ENCODE measurements at places on chromosomes 4 and X.
A peak's percentile ranks its signal among the peaks of the same experiment; 100 is the strongest.

GRCh38 chr4:84167564-84167963, 331.5 kb downstream of the NKX6-1 start:
- DNase-seq: no peak

DNA sequence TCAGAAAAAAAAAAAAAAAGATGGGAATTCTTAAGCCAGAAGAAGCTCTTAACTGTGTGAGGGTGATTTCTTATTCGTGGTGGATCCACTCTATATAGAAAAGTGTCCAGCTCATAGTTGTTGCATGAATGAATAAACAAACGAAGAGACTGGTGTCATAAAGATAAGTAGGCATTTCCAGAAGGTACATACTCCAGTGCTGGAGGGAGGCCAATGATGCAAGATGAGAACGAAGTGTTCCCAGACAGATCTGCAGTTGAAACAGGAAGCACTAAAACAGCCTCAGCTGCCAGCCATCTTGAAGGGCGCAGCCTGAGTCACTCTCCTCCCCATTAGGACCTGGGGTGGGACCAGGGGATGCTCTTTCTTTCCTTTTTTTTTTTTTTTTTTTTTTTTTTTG, 47.4 kb upstream of the HOPX start:
- no peak for DNase-seq

- no peak for DNase-seq
Measured at GRCh38 chrX:14073556-14073955, 43.9 kb upstream of the GEMIN8 start.

DNA sequence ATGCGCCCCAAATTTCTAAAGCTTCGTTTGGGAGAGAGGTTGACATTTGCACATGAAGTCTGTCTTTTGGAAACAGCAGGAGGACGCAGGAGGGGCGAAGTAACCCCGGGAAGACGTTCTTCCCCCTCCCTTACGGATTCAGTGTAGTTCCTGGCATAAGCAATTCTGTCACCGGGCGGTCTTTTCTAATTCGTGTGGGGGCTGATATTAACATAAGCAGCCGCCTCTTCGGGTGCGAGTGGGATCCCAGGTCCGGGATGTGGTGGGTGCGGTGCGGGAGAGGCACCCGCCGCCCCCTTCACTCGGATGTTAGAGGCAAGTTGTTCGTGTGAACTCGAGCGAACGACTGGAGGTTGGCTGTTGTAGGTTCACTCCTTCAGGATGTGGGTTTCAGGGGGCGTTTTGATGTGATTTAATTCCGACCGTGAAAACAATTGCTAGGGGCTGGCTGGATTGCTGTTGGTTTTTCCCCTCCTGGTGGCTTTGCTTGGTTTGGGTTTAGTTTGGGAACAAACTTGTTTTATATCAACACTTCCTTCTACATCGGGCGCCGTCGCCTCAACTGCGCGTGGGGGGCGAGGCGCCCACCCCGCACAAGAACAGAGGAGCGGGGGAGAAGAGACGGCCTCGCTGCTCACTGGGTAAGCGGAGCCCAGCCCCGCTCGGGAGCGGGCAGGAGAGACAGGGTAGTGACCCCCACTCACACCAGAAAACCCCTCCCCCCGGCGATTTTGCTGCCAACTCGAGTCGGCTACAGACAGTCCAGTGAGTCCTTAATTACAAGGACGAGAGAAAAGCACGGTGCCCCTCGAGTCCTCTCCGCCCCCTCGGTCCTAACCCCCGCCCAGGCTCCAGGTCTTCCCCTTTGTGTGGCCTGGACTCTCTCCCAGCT, 2.9 kb upstream of the LEF1 start:
- no peak for DNase-seq

DNA sequence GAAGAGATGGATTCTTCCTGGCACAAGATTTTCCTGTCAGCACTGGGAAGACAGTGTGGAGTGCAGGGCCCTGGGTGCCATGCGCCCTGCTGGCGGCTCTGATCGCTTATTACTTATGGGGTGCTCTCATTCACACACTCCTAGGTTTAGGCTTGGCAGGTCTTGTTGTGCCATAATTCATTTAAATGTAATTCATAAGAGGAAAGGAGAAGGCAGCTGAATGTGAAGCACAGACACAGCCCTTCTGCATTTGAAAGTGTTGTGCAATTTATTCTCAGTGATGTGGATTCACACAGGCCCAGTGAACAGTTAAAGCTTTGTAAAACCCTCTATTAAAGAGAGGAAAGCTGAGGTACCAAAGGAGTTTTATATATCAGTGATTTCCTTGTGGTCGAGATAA, 249.7 kb downstream of the C4orf33 start:
- DNase-seq: no peak

- no peak for DNase-seq
Measured at GRCh38 chrX:12973561-12974304, 1.2 kb upstream of the TMSB4X start.

- no peak for DNase-seq
Measured at GRCh38 chr4:146495269-146495668, 26.5 kb downstream of the SLC10A7 start.

- no peak for DNase-seq
Measured at GRCh38 chrX:362937-363620, 23.6 kb downstream of the PPP2R3B start.

DNA sequence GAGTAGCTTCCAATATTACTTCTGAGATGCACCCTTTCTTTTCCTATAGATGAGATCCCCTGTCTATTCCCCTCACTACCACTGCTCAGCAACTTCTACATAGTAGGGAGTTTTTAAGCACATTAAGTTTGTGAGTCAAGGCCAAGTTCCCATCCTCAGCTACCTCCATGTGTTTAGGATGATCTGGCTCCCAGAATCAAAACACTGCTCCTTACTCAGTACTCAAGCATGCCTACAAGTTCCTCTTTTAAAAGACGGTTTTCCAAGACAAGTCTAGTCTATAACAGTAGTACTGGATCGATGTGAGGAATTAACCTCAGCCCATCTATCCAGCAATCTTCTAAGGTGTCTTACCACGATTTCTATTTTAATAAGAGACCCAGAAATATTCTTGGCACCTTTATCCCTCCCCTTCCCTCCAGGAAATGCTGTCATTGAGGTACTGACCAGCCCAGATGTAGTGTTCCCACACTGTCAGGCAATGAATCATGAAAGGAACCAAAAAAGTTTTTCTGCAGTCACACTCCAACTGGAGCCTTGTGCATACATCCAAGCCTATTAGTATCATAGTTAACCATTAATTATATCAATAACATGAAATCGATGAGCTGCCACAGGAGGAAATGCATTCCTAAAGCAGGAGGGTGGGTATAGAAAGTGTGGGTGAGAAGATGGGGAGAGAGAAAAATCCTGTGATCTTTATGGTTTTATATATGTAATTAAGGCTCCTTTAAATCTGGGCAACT, 29.6 kb downstream of the AREG start:
- no peak for DNase-seq

GRCh38 chr4:64883087-64883807, 474.0 kb upstream of the TECRL start:
- no peak for DNase-seq

DNA sequence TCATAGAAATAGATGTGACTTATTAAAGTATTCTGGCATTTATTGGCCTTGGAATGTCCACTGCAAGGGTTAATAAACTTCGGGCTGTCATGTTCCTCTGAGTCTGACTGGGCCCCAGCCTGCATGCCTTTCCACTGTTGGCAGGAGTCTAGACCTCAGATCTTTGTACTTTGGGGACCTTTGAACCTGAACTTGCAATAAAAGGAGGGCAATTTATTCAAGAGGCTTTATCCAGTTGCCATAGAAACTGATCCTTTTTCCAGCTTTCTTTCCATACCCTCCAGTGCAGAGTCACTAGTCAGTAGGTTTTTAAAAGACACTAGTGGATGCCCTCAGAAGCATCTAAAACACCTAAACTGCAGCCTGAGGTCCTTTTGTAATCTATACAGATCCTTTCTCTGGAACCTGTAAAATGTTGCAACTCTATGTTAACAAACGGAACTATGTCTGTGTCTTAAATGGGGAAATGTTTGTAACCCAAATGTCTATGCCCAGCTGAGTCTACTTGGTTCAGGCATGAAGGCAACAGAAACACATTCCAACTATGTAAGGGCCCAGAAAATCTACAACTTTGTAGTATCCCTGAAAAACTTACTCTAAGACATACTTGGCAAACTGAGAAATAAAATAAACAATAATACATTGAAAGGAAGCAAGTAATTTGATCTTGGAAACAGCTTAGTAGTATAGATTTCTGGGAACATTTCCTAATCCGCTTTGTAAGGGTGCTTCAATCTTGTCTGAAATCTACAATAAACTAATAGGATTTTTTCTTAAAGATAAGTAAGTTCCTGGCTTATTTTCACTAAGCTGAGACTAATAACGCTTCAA, 41.5 kb downstream of the SOWAHB start:
- peak; percentile 38 for DNase-seq

GRCh38 chrX:51860679-51861078, 32.7 kb upstream of the MAGED1 start:
- DNase-seq: no peak

GRCh38 chr4:145883101-145883694, 55.4 kb downstream of the ZNF827 start:
- no peak for DNase-seq

GRCh38 chrX:110050901-110051300, 48.0 kb downstream of the TMEM164 start:
- no peak for DNase-seq

DNA sequence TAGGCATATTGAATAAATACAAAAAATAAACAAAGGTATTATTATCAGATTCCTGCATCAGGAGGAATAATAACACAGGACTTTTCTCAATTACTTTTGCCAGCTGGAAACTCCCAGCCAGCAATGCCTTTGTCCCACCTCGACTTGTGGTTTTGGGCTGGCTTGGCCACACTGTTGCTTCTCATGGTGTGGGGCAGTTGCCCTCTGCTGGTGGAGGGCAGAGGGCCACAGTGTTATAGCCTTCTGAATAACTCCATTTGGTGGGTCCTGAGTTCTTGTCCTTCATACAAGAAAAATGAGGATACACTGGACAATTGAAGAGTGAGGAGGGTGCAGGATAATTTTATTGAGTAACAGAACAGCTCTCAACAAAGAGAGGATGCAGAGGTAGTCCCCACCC, 1206.0 kb upstream of the ADGRL3 start:
- DNase-seq: no peak

DNA sequence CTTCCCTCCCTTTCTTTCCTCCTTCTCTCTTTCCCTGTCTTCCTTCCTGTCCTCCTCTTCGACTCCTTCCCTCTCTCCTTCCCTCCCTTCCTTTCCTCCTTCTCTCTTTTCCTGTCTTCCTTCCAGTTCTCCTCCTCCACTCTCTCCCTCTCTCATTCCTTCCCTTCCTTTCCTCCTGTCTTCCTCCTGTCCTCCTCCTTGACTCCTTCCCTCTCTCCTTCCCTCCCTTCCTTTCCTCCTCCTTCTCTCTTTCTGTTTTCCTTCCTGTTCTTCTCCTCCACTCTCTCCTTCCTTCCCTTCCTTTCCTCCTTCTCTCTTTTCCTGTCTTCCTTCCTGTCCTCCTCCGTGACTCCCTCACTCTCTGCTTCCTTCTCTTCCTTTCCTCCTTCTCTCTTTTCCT, 5.3 kb upstream of the PUDP start:
- DNase-seq: no peak

- no peak for DNase-seq
Measured at GRCh38 chrX:102652031-102652688, 877 bp downstream of the GPRASP1 start.

- peak; percentile 79 for DNase-seq
Measured at GRCh38 chrX:136168929-136169735, 21.8 kb downstream of the FHL1 start.

- no peak for DNase-seq
Measured at GRCh38 chr4:154618708-154619315, 6.4 kb upstream of the FGG start.

DNA sequence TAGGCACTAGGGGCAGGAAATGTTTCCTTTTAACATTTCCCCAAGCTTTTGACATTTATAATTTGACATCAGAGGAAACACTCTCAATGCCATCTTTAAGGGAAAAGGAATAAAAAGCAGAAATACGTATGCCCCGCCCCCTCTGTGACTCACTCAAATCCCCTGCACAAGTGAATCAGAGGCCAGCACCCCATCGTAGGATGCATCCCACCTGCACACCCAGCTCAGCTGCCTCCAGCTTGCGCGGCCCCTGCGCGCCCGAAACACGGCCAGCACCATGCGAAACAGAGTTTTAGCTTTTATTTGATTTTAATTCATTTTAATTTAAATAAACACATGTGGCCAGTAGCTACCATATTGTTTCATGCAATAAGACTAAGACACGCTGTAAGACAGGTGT, 29.5 kb downstream of the ABLIM2 start:
- DNase-seq: no peak

GRCh38 chr4:25844961-25845712, 17.7 kb downstream of the SEL1L3 start:
- DNase-seq: no peak

All from epithelial cell of proximal tubule (primary cell).